ENCODE measurements at places on chromosomes 13 and 19. TPM values are rescaled to one million over a fixed set of nuclear protein-coding genes. Genes with fewer than 3 reads are reported as not detected.

RPL28 gene
- total RNA-seq, result 253 TPM

DIRAS1 gene
- total RNA-seq, result 2.2 TPM

SYCN gene
- total RNA-seq, result not detected

ZNF808 gene
- total RNA-seq, result 17.1 TPM

KLK11 gene
- not detected for total RNA-seq

STOML3 gene
- not detected for total RNA-seq

ANGPTL8 gene
- not detected for total RNA-seq

MAP4K1 gene
- 1.2 TPM for total RNA-seq

All from sigmoid colon (tissue), 7 donors.